Activated naive CD4-positive, alpha-beta T cell treated with Interleukin-2 at 50 U/mL for 16 hours (primary cell): ENCODE measurements at places on chromosomes 13 and 19.

- peak; percentile 96 for DNase-seq
Measured at GRCh38 chr19:16330368-16330801, 5.8 kb downstream of the KLF2 start.

DNA sequence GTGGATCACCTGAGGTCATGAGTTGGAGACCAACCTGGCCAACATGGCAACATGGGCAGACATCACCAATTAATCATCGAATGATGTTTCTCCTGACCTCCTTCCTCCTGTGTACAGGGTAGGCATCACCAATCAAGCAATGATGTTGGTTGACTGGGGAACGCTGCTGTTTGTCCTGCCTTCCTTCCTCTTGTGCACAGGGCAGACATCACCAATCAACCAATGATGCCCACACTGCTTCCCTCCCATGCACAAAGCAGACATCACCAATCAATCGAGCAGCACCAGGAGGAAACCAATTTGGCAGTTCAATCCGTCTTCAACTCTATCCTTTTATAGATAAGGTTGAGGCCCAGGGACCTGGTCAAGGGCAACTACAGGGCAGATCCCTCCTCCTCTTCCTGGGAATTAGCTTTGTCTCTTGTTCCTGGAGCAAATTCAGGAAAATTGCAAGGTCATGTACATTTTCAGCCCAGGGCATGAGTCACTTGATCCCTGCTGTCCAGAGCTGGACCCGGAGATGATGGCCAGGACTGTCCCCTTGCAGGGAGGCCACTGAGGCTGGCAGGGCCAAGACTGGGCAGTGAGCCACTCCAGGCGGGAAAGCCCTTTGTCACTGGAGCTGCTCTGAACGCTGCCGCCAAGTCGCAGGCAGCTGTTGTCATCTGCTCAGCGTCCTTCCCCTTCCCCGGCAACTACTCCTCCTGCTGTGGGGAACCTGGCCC, 5.3 kb upstream of the CSNK1G2 start:
- peak; percentile 6 for DNase-seq

DNA sequence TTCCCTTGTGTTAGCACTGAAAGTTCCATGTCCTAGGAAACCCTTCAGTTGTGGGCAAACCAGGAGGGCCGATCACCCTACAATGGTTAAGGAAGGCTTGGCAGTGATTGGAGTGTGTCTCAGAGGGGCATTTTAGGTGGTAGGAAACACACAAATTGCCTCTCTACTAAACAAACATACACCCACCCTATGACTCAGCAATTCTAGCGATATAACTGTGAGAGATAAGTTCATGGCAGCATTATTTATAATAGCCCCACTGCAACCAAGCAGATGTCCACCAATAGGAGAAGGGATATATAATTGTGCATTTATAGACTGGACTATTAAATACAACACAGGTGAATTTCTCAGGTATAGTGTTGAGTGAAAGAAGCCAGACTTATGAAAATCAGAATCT, 543.1 kb downstream of the UQCRFS1 start:
- DNase-seq: no peak

DNA sequence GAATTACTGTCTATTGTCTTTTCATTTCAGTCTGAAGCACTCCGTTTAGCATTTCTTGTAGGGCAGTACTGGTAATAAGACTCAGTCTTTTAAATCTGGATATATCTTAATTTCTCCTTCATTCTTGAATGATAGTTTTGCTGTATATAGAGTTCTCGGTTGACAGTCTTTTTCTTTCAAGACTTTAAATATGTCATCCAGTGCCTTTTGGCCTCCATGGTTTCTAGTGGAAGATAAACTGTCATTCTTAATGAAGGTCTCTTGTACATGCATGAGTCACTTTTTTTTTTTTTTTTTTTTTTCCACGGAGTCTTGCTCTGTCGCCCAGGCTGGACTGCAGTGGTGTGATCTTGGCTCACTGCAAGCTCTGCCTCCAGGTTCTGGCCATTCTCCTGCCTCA, 27.2 kb upstream of the ZDHHC20 start:
- DNase-seq: no peak
